ENCODE measurements at places on chromosomes 4 and X. TPM values are rescaled to one million over a fixed set of nuclear protein-coding genes. Genes with fewer than 3 reads are reported as not detected.

- no peak for DNase-seq
These were observed 70.8 kb downstream of the SMIM20 start for GRCh38 chr4:25984796-25985195.

- no peak for DNase-seq
These were observed 55.8 kb downstream of the XAGE2 start for GRCh38 chrX:52424656-52425055.

NEXMIF gene
- total RNA-seq = 0.70 TPM

GRCh38 chr4:151322570-151322969 is 2.8 kb downstream of the SH3D19 start:
- DNase-seq = no peak

DNA sequence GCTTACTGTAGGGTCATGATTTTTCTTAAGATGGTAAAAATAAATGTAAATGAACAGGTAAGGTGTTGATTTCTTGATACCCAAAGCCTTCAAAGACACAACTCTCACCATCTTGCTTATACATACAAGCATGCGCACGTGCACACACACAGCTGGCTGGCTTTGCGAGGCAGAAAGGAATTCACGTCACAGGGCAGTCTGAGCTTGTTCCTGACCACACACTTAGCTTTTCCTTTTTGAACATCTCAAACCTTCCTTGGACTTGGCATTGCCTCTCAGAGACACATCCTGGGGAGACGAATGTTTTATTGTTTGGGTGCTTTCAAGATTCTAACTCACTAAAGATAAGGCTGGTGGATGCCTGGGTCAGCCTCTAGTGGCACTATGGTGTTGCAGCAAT is 175.0 kb downstream of the NHS start:
- DNase-seq = no peak

FOXR2 gene
- total RNA-seq = not detected

- no peak for DNase-seq
These were observed 68.7 kb downstream of the CRMP1 start for GRCh38 chr4:5824227-5824626.

DNA sequence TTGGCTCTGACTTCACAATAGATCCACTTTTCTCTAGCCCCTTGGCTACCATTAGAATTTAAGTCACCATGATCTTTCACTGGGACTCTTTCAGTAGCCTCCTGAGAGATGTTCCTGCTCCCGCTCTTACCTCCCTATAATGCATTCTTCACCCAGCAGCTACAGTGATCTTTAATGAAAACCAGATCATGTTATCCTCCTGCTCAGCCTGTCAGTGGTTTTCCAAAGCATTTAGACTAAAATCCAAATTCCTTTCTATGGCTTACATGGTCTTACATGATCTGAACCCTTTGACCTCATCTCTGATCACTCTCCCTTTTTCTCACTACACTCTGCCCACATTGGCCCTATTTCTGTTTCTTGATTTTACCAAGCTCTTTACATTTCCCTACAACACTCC is 18.3 kb upstream of the RPS6KA3 start:
- no peak for DNase-seq

GRCh38 chr4:16253127-16253960 is 27.1 kb upstream of the TAPT1 start:
- DNase-seq = no peak

NAA11 gene
- not detected for total RNA-seq

EGF gene
- total RNA-seq = 5.3 TPM

DNA sequence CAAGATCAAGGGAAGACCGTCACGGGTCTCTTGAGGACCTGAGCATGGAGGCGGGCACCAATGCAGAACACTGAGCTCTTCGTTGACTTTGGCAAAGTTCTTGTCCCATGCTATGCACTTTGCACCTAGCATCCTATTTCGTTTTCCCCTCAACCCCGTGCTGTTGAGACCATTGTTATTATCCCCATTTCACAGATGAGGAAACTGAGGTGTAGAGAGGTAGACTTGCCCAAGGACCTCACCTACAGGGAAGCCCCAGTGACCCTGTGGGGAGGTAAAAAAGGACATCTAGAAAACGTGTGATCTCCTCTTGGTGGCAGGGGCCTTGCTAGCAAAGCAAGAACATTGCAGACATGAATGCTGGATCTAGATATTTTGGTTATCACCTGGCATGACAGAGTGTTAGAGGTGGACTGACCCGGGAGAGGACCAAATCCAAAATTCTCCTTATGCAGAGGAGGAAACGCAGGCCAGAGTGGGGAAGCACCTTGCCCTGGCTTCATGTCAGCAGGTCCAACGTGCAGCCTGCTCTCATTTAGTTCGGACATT is 48.5 kb downstream of the SEPSECS start:
- no peak for DNase-seq

Data from H7 (cell line).